Retina (tissue), 1 donor: ENCODE measurements at places on chromosomes 3 and 15.

DNA sequence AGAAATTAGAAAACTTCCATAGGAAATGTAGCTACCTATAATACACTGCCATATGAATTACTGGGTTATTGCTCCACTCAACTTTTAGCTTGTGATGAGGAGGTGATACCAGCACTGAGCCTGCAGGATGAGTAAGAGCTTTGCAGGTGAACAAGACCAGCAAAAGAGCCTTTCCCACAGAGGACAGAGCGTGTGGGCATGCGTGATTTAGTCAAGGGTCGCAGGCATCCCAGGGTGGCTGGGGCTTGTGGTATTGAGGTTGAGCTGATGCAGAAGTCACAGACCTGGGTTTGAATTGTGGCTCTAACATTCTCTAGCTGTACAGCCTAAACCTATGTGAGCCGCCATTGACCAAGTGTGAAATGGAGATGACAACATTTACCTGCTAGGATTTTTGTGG is 5.6 kb downstream of the NRROS start:
- no peak for DNase-seq

DNA sequence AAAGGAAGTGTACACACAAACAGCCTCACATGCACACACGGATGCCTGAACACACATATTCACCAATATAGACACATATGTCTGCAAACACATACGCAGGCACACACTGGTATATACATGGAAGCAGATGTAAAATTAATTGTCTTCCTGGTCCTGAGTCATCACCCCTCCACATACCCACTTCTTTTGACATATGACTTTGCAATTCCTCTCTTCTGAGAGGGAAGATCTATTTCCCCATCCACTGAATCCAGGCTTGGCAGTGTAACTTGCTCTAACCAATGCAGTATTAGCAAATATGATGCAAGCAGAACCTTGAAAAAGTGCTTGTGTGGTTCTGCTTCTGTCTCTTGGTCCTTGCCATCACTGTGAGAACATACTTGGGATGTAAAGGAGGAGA is 76.8 kb upstream of the HRH1 start:
- DNase-seq, result no peak

GRCh38 chr3:27568393-27568792 is 84.2 kb upstream of the SLC4A7 start:
- DNase-seq, result no peak

DNA sequence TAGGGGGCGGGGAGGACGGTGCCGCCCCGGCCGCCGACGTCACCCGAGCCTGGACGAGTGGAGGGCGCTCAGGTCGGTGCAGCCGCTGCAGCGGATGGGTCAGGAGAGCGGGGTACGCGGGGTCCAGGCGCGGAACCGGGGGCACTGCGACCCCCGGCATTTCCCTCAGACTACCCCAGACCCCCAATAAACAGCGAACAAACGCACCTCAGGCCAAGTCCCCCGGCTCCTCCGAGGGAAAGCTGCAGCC is 78.9 kb downstream of the IQSEC1 start:
- DNase-seq, result no peak

GRCh38 chr15:78265137-78265460 is 737 bp downstream of the DNAJA4 start:
- no peak for DNase-seq
